Stimulated activated CD8-positive, alpha-beta memory T cell treated with anti-CD3 and anti-CD28 coated beads, Interleukin-12 subunit alpha, Interleukin-12 subunit beta, amount 100 ng/mL, for 1 hour (primary cell): ENCODE measurements at places on chromosomes 11 and 22.

GRCh38 chr22:47124961-47125360 is 362.5 kb downstream of the TBC1D22A start:
- no peak for DNase-seq

DNA sequence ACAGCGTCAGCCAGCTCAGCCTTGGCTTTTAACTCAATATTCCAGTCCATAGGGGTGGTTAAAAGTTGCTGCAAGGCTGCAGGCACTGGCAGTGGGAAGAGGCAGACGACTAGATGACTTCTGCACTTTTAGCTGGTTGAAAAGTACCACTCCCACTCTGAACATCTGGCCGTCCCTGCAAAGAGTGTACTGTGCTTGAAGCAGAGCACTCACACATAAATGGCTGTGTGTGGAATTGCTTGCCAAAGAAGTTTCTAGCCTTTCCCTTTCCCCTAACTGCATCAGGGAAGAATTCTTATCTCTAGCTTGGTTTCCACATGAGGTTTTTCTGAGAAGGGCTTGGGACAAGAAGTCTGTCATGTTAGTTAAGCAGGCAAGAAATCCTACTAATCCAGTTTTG is 5.1 kb upstream of the PHLDB1 start:
- no peak for DNase-seq

DNA sequence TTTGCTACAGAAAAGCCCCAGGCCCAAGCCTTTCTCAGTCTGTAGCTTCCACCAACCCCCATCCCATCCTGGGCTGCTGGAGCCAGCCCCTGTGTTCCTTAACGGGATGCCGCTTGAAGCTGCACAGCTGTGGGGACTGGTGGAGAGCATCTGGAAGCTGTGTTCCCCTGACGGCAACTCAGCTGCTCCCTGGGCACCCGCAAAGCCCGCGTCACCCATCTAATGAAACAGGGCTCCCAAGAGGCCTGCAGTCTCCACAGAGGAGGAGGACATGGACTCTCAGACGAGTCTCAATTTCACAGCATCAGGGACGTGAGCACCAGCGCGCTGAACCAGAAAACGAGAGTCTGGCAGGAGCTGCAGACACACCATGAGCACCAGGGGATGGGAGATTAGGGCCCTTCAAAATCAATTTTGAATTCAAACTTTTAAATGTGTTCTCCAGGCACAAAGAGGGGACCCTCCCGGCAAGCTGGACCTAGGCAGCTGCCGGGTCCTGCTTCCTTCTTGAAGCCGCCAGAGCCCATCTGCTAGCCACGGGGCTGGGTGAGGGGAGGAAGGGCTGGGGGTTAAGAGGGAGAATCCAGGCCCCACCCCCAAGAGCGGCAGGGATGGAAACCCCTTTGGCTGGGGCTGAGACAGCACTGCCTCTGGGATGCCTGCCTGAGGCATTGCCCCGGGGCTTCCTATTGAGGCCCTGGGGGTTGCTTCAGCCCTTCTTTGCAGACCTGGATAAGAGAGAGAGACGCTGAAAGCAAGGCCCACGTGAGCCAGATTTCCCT is 21.0 kb downstream of the LMO1 start:
- DNase-seq, result no peak

- DNase-seq, result no peak
These were observed 98.8 kb downstream of the SNX19 start for GRCh38 chr11:130817330-130817944.

DNA sequence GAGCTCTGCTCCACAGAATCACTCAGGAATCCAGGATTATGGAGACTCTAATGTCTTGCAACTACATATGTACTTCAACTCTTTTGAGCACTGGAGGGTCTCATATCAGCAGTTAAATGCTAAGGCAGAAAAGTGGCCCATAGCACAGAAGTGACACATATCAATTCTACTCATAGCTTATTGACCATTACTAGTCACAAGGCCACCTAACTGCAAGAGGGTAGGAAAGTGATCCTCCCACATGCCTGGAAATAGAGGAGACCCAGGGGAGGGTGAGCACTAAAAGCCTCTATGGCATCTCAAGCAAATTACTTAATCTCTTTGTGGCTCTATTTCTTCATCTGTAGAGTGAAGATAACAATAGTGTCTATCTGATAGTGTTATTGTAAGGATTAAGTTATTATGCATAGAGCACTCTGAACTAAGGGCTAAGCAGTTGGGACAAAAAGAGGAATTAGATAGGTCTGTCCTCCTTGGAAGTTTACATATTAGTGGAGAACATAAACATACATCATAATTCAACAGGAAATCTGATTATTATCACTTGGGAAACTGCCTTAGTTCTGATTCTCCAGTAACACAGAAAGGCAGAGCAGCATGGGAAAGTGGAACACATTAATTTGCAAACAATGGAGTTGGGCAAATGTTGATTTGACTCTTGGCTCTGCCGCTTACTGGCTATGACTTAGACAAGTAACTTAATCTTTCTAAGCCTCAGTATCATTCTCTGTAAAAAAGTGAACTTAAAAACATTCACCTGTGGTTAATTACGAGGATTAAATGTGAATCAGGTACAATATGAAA is 25.1 kb upstream of the USP47 start:
- DNase-seq, result no peak

GRCh38 chr11:83760932-83761331 is 474.8 kb upstream of the CCDC90B start:
- no peak for DNase-seq

- no peak for DNase-seq
These were observed 15.7 kb downstream of the LRP4 start for GRCh38 chr11:46902694-46903093.

- no peak for DNase-seq
These were observed 110.2 kb downstream of the APIP start for GRCh38 chr11:34805937-34806336.

DNA sequence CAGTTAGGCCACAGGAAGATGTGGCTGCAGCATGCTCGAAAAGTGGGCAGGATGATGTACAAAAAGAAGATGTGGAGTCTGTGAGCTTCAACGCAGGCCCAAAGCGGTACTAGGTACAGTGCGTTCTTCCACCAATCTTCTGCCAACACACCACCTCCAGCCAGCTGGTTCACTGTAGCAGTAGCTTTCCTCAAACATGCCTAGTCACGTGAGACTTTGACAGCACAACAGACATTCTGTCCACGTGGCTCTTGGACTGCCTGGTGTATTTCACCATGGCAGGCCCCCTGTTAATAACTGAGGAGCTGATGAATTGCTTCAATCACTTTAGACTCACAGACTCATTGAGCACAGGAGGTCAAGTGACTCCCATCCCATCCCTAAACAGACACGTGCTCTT is 14.1 kb downstream of the SYN3 start:
- no peak for DNase-seq

DNA sequence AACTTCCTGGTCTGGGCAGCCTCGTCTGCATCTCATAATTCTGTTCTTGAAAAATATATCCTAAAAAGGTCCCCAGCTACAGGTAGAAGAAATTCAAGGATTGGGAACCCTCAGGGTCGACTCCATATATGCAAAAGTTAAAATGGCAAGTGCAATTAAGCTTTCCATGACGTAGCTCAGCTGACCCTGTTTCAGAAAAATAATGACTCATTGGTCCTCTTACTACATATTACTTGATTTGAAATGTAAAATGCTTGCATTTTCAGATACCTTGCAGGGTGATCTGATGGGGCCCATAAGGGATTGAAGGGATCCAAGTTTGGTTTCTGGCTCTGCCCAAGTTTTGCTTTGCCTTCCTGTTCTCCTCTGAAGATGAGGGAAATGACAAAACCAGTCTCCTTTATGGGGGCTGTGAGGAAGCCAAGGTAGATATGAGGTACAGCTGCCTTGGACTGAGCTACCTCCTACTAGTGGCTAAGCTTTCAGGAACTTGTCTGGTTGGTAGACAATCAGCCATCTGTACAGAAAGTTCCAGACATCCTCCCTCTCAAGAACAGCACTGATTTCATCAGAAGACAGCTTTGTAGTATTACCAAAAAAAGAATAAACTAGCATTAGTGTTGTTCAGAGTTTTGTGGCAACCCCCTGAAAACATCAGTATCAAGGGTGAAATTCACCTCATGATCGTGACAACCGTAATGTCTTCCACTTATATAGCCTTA is 177.3 kb downstream of the DBX1 start:
- DNase-seq, result no peak

DNA sequence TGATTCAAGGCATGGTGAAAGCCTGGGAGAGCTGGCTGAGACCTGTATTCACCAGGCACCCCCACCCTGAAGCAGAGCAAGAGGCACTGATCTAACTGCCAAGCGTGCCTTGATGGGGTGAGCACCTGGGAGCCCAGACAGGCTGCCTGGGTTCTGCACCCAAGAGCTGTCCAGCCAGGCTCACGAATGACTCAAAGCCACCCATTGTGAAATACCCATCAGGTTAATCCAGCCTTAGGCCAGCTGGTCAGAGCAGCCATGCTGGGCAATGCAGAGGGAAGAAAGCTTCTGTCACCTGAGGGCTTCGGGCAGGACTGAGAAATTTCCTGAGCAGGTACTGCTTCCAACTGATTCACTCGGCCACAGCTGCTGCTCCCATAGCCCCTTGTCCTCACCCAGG is 22.1 kb downstream of the THOC5 start:
- no peak for DNase-seq

GRCh38 chr11:34916843-34917770 is 689 bp downstream of the PDHX start:
- no peak for DNase-seq

DNA sequence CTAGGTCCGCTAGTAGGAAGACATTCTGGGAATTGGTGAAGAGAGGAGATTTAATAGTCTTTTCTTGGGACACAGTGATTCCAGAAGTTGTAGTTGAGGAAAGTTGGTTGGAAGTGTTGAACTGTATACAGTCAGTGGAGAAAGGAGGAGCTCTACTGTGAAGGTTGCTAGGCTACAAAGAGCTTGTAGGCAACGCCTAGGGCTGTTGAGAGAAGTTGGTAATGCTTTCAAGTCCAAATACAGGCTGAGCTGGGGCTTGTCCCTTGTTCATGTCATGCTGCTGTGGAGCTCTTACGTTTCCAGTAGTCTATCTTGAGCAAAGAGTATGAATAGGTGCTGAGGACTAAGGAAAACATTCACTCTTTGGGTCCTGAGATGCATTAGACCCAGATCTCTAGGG is 1.1 kb downstream of the TBCEL start:
- DNase-seq, result no peak

DNA sequence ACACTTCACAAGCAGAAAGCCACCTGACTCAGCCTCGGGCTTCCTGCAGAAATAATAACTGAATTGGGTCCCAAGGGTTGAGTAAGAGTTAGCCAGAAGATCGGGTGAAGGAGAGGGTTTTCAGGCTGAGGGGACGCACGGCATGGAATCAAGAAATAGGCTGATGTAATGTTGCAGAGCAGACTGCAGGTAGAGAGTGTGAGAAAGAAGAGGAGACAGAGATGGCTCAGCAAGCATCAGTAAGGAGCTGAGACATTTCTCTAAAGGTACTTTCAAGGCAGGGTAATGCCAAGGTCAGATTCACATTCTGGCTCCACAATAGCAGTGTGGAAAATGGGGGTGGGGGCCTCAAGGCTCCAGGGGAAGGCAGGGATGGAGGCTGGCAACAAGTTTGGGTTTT is 18.6 kb downstream of the HIRA start:
- DNase-seq, result no peak

GRCh38 chr11:2312232-2313042 is 10.6 kb downstream of the TSPAN32 start:
- no peak for DNase-seq

GRCh38 chr11:6557063-6557462 is 46.4 kb downstream of the RRP8 start:
- no peak for DNase-seq

DNA sequence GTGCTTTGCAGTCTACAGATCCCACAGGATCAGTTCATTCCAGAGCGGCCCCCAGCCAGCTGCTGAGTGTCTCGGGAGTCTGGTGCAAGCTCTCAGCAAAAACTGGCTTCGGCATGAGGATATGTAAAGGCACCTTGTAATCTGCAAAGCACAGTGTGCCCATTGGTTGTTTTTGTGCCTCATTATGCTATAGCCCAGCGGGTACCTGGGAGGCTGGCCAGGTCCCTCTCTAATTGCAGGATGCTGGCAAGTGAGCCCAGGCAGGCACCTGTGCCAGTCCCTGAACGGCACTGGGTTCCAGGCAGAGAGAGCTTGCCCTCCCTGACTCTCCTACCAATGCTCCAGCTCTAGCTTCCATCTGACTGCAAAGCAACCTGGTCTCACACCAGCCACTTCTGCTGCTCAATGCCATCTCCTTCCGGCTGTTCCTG is 128.7 kb downstream of the DSCAML1 start:
- DNase-seq, result no peak

DNA sequence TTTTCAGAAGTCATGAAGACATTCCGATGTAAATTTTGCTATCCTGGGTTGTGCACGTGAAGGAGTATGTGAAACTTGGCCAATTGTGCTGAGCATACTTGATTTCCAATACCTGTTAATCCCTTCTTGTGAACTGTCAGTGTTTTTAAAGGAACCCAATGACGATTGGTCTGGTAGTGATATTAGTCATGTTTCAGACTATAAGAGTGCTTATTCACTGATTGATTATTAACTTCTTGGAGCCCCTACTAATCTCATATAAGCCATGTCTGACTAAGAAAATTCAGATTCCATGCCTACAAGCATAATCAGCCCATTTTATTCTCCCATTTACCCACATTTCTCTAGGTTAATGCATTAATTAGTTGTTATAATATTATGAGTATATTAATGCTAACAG is 330.8 kb upstream of the MTNR1B start:
- DNase-seq, result no peak

DNA sequence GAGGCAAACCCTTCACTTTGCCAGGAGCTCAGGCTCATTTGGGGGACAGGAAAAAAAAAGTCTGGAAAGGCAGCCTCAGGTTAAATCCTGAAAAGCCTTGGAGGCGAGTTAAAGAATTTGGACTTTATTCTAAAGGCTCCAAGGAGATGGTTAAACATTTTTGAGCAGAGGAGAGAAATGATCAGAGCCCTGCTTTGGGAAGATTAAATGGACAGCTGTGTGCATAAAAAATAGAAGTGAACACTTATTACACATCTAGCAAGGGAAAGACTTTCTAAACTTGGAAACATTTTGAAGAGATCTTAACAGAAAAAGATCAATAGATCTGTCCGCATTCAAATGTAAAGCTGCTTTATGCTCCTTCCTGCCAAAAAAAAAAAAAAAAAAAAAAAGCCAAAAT is 8.4 kb upstream of the RAB3IL1 start:
- no peak for DNase-seq

GRCh38 chr22:23829845-23830372 is 8.9 kb downstream of the DERL3 start:
- no peak for DNase-seq

DNA sequence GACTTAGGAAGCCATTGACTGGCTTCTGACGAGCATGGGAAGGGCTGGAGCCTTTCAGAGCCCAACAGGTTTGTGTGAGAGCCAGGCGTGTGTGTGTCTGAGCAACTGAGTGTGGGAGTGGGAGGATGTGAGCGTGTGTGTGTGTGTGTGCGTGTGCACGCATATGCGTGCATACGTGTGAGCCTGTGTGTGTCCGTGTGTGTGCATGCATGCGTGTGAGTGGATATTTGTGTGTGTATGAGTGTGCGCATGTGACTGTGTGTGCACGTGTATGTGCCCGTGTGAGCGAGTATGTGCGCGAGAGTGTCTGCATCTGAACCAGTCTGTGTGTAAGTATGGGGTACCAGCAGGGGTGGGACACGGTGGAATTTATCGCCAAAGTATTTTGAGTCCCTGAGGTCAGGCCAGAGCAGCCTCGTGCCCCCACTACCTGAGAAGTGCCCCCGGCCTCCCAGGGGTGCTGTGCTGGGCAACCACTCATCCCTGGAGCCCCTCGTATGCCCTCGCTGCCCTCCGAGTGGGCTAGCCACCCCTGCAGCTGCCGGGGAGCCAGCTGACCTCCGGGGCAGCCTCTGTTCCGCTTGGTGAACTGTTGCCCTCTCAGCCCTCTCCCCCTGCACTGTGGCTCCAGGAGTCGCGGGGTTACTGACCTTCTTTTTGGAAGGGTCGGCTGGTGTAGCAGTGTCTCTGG is 38.5 kb downstream of the LRP5 start:
- DNase-seq, result no peak
